Activated T-helper 17 cell treated with anti-CD3 and anti-CD28 coated beads, Interleukin-2, amount 50 U/mL, for 72 hours (primary cell): ENCODE measurements at places on chromosomes 16 and 17.

DNA sequence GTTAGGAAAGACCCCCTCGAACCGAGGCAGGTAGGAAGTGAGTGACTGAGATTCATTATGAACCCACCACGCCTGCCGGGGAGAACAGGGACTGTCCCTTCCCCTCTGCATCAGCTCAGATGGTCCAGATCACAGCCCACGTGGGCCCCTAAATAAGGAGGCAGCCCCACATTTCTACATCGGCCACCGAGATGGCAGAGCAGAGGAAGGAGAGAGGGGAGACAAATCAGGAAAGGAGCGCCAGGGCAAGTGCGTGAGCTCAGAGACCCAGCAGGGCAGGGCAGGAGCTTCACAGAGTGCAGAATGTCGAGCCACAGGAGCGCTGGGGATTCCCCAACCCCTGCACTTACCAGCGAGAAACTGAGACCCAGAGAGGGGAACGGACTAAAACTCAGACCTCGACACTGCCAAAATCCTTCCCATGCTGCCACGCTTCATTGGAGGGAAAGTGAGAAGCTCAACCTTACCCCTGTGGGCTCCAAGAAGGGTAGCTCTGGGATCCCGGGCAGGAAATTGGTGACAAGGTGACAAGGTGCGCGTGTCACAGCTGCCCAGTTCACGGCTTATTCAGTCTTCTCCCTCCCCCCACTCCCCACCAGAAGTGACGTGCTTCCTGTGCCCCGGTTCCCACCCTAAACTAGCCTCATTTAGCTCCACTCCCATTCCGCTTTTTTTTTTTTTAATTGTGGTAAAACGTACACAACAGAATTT, at the start of gene ICAM2:
Gene ICAM2 (minus strand): TSS at position 578 of the 711 bp plus-strand sequence. CDS start 13,942 bp downstream, outside the sequence.
- peak; percentile 70 for ATAC-seq
- peaks cover 35% of the 10 kb centered on the region for H3K4me1 ChIP-seq
- H3K4me3 ChIP-seq, result peak within 1 kb of the TSS; percentile 98
- H3K27me3 ChIP-seq, result no peaks in the 10 kb centered on the region
- peak within 1 kb of the TSS; percentile 99 for H3K27ac ChIP-seq
- peaks cover 37% of the 10 kb centered on the region for H3K36me3 ChIP-seq

- ATAC-seq, result no peak
- H3K36me3 ChIP-seq, result peaks cover 27% of the 10 kb centered on the region
- no peak overlapping the region for H3K27ac ChIP-seq
Observed at GRCh38 chr16:87486713-87487247, 6.0 kb downstream of the ZCCHC14 start.

GRCh38 chr16:58461056-58461455, 38.9 kb upstream of the NDRG4 start:
- peaks cover 6% of the 10 kb centered on the region for H3K4me1 ChIP-seq
- peaks cover 5% of the 10 kb centered on the region for H3K36me3 ChIP-seq
- peaks cover 21% of the 10 kb centered on the region for H3K27me3 ChIP-seq
- no peak overlapping the region for H3K27ac ChIP-seq

DNA sequence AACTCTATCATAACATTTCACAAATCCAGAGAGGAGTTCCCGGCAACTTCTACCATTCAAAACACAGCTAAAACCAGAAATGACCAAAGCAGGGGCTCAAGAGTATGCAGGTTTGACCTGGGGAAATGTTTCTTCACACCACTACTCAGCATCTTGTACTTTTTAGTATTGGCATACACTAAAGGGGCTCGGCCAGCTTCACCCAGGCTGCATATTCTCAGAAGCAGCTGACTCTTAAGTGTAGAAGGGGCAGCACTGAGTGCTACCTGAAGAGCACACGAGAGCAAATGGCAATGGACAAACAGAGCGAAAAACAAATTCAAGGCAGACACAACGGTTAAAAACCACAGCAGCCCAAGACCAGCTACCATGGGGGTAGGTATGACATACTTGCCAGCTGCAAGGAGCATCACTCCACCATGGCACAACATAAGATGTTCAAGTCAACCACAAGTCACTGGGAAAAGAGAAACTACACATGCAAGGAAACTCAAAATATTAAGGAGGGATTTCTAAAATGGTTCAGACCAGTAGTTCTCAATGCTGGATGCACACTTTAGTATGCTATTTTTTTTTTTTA, 34.4 kb downstream of the N4BP1 start:
- no peak overlapping the region for H3K27ac ChIP-seq
- ATAC-seq, result no peak
- no peak overlapping the region for H3K4me3 ChIP-seq
- H3K4me1 ChIP-seq, result peaks cover 33% of the 10 kb centered on the region
- H3K36me3 ChIP-seq, result peaks cover 20% of the 10 kb centered on the region
- no peaks in the 10 kb centered on the region for H3K27me3 ChIP-seq

DNA sequence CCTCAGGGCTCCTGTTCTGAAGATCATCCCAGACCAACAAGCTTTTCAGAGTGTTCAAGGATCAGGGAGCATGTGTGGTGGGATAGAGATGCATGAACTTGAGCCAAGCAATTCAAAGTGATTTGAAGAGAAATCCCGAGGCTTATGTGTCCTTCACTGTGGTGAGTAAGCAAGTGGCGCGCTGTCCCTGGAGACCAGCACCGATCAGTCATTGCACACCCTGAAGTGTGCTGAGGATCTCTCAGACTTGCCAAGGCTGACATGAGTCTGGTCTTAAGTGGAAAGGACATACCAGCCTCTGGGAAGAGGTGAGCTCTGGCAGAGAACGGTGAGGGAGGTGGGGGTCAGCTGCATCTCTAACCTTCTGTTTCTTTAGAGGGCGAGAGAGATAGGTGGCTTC, 43.8 kb upstream of the CDH13 start:
- H3K27me3 ChIP-seq, result peaks cover 8% of the 10 kb centered on the region
- H3K36me3 ChIP-seq, result no peaks in the 10 kb centered on the region
- ATAC-seq, result no peak
- H3K4me3 ChIP-seq, result no peak overlapping the region
- H3K4me1 ChIP-seq, result no peaks in the 10 kb centered on the region

DNA sequence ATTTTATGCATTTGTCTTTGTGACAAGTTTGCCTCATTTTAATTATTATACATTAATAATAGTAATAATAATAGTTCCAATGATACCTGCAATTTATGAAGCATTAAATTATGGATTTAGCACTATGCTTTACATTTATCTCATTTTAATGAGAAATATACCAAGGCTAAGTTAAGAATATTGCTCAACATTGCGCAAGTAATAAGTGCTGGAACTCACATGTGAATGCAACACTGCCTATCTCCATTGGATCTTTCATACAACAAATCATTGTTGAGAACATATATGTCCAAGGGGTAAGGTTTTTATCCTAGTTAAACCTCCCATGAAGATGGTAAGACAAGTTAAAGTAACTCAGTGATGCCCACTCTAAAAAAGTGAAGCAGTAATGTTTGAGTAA, 703.7 kb upstream of the SOX9 start:
- H3K4me3 ChIP-seq, result no peak overlapping the region
- H3K36me3 ChIP-seq, result no peaks in the 10 kb centered on the region
- H3K27ac ChIP-seq, result no peak overlapping the region
- H3K4me1 ChIP-seq, result no peaks in the 10 kb centered on the region
- no peak for ATAC-seq

DNA sequence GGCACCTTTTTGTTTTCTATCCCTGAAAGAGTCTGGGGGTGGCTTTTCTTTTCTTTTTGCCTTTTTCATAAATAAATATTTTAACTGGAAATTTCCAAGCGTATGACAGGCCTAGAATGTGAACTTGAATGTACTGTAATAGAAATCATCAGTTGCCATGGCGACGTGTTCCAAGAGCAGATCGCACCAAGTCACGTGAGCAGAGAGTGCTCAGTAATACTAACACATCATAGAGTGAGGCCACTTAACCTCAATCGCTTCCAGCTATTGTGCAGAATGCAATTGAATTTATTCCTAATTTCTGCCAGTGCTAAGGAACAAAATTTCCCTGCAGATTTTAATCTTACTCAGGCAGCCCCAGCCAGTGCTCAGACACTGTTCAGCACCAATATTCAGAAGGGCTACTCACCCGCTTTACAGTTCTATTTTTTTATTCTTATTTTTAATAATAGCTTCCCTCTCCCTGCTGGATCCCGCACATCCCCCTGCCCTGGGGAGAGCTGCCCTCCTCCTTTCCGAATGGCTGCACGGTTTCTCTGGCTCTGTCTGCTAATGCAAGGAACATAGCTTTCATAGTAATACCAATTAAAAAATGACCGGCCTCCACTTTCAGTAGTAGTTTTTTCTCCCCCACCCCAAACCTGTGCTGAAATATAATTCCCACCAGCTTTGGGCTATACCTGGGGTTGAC, 26.2 kb upstream of the PMFBP1 start:
- peaks cover 8% of the 10 kb centered on the region for H3K4me1 ChIP-seq
- peaks cover 3% of the 10 kb centered on the region for H3K27me3 ChIP-seq
- no peak for ATAC-seq
- H3K27ac ChIP-seq, result no peak overlapping the region

GRCh38 chr16:54974367-54974766, 43.7 kb downstream of the IRX5 start:
- H3K36me3 ChIP-seq, result no peaks in the 10 kb centered on the region
- H3K27me3 ChIP-seq, result peaks cover 7% of the 10 kb centered on the region
- H3K4me1 ChIP-seq, result no peaks in the 10 kb centered on the region
- no peak for ATAC-seq
- H3K4me3 ChIP-seq, result no peak overlapping the region
- H3K27ac ChIP-seq, result no peak overlapping the region

DNA sequence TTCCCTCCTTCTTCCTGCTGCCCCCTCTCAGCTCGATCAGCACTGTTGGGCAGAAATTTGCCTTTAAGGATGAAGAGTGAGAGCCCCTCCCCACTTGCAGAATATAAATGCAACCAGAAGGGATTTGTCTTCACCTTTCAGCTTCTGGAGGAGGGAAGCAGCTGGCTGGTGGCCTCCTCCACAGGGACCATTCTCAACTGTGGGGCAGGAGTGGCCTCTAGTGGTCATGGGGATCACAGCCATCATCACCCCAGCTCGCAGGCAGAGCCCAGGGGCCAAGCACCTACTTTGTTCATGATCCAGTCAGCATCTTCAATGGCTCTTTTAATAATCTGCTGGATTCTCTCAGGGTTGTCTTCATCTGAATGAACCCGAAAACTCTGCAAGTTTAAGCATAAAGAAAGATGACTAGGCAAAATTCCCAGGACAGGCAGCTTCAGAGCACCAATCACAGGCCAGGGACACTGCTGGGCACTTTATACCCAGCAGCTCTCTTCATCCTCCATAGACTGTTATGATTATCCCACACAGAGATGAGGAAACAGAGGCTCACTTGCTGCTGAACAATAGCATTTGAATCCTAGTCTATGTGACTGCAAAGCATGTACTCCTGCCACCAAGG, 13.1 kb downstream of the LYRM9 start:
- peaks cover 8% of the 10 kb centered on the region for H3K4me1 ChIP-seq
- H3K4me3 ChIP-seq, result no peak overlapping the region
- no peaks in the 10 kb centered on the region for H3K27me3 ChIP-seq
- peak; percentile 93 for ATAC-seq
- H3K27ac ChIP-seq, result peak overlapping the region; percentile 66
- no peaks in the 10 kb centered on the region for H3K36me3 ChIP-seq

DNA sequence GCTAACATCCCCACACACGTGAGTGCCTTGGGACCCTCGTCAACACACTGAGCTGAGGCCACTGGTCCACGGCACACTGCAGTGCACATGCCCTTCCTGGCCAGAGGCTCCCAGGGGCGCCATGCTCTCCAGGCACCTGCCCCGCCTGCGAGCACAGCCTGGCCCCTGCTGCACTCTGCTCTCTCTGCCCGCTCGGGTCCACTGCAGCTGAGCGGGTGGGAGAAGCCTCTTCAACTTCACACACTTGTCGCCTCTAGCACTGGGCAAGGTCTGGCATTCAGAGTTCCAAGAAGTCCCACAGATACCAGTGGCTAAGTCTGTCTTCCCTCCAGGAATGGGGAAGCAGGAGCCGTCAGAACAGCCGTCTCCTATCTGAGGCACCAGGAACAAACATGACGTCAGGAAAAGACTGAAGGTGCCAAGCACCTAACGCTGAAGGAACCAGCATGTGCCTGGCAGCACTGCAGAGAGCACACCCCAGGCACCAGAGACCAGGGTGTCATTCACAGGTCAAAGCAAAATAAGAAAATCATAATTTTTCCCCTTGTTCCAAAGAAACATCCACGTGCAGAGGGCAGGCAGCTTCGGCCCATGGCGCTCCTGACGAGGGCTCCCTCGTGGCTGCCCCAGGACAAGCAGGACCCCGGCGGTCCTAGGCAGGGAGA, 82.9 kb downstream of the ZNF778 start:
- peaks cover 71% of the 10 kb centered on the region for H3K36me3 ChIP-seq
- H3K27ac ChIP-seq, result no peak overlapping the region
- no peak for ATAC-seq
- H3K4me3 ChIP-seq, result no peak overlapping the region

- H3K4me3 ChIP-seq, result no peak overlapping the region
- no peak overlapping the region for H3K27ac ChIP-seq
- no peak for ATAC-seq
- H3K4me1 ChIP-seq, result no peaks in the 10 kb centered on the region
Observed at GRCh38 chr16:85291302-85292148, 179.3 kb upstream of the CIBAR2 start.

DNA sequence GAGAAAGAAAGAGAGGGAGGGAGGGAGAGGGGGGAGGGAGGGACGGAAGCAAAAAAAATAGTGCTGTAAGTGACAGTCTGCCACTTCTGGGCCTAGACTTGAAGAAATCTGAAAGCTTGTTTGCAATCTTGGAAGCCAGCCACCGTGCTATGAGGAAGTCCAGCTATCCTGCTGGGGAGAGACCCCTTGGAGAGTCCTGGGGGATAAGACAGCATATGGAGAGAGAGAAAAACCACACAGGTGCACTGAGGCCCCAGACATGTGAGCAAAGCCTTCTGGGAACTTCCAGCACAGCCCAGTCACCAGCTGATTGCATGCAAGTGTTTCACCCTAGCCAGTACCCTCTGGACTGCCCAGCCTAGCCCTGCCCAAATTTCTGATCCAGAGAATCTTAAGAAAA, 12.6 kb upstream of the ALOX12B start:
- no peak overlapping the region for H3K27ac ChIP-seq
- no peak overlapping the region for H3K4me3 ChIP-seq
- H3K4me1 ChIP-seq, result no peaks in the 10 kb centered on the region
- no peaks in the 10 kb centered on the region for H3K36me3 ChIP-seq
- no peak for ATAC-seq

- H3K4me3 ChIP-seq, result no peak overlapping the region
- H3K36me3 ChIP-seq, result no peaks in the 10 kb centered on the region
- peaks cover 8% of the 10 kb centered on the region for H3K27me3 ChIP-seq
- peaks cover 13% of the 10 kb centered on the region for H3K4me1 ChIP-seq
- no peak for ATAC-seq
Observed at GRCh38 chr16:89253548-89254287, 36.2 kb downstream of the ZNF778 start.

- peaks cover 6% of the 10 kb centered on the region for H3K4me1 ChIP-seq
- H3K4me3 ChIP-seq, result no peak overlapping the region
- no peak overlapping the region for H3K27ac ChIP-seq
Observed at GRCh38 chr16:87425941-87426340, 33.8 kb downstream of the MAP1LC3B start.

GRCh38 chr16:27786923-27787625, 237.1 kb downstream of the KATNIP start:
- no peak overlapping the region for H3K27ac ChIP-seq
- H3K36me3 ChIP-seq, result no peaks in the 10 kb centered on the region
- no peak for ATAC-seq
- H3K27me3 ChIP-seq, result peaks cover 4% of the 10 kb centered on the region
- H3K4me1 ChIP-seq, result no peaks in the 10 kb centered on the region

- no peaks in the 10 kb centered on the region for H3K36me3 ChIP-seq
- no peak for ATAC-seq
- peaks cover 10% of the 10 kb centered on the region for H3K27me3 ChIP-seq
- no peak overlapping the region for H3K4me3 ChIP-seq
- H3K4me1 ChIP-seq, result no peaks in the 10 kb centered on the region
Observed at GRCh38 chr17:74919440-74920305, 3.4 kb downstream of the USH1G start.
